ENCODE measurements at places on chromosomes 12 and 14. TPM values are rescaled to one million over a fixed set of nuclear protein-coding genes. Genes with fewer than 3 reads are reported as not detected.

Gene SYT1
- total RNA-seq, result 7.7 TPM

Gene VRTN
- total RNA-seq, result not detected

Gene BBS10
- total RNA-seq, result 5.8 TPM

Gene CTSG
- total RNA-seq, result not detected

Gene SERPINA6
- total RNA-seq, result 0.99 TPM

Gene HCAR2
- total RNA-seq, result 0.35 TPM

Gene BAZ1A
- total RNA-seq, result 30.0 TPM

Gene TAS2R42
- not detected for total RNA-seq

Gene SEC23A
- total RNA-seq, result 73.6 TPM

Gene TAMALIN
- total RNA-seq, result 0.53 TPM

Gene BHLHE41
- 1.9 TPM for total RNA-seq

Gene TCL1B
- not detected for total RNA-seq

Gene HOXC11
- total RNA-seq, result 0.36 TPM

Gene ACOT4
- 2.1 TPM for total RNA-seq

Gene MIP
- not detected for total RNA-seq

Gene RNASE7
- total RNA-seq, result not detected

Gene CFAP54
- total RNA-seq, result 1.5 TPM

Gene C12orf50
- not detected for total RNA-seq

Gene MYRFL
- total RNA-seq, result not detected

Gene KCNK10
- not detected for total RNA-seq

Gene TAPBPL
- 4.5 TPM for total RNA-seq

Gene IRAK3
- total RNA-seq, result 0.05 TPM

Gene NANOG
- total RNA-seq, result not detected

Gene TGFB3
- total RNA-seq, result 0.63 TPM

Gene ADAM21
- total RNA-seq, result not detected

Gene GYS2
- not detected for total RNA-seq
